ENCODE measurements at places on chromosomes 7 and 10.

- no peak for DNase-seq
These were observed 10.7 kb upstream of the PANK1 start for GRCh38 chr10:89655722-89656121.

GRCh38 chr7:50212016-50212325 lies 92.5 kb upstream of the IKZF1 start:
- no peak for DNase-seq

GRCh38 chr10:120012131-120012400 lies 119.5 kb downstream of the SEC23IP start:
- peak; percentile 87 for DNase-seq

DNA sequence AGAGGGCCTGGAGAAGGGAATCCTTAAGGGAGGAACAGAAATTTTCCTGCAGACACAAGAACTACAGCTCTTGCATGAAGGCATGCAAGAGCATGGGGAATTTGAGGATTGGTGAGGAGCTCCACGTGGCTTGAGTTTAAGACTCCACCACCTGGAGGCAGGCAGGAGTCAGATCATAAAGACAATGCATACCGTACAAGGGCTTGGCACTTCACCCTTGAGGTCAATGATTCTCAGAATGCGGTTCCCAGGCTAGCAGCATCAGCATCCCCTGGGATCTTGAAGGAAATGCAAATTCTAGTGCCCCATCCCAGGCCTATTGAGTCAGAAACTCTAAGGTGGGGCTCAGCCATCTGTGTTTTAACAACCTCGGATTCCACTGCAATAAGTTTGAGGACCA lies 143.8 kb downstream of the C7orf25 start:
- no peak for DNase-seq

GRCh38 chr10:85151506-85151905 lies 823.1 kb downstream of the CCSER2 start:
- DNase-seq: no peak

DNA sequence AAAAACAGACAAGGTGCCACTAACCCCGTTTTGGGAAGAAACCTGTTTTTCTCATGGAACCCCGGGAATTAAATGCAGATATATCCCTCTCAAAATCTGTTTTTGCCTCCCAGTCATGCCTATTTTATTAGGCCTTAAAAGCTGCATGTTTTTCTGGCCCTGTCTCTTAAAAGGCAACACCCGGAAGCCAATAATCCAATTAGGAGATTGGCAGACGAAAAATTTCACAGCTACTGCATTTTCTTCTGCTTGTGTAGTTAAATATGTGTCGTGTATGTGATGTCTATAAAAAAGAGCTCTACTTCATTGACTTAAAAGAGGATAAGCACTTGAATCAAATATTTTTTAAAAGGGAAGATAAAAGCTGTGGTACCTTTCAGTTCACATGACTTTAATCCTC lies 31.9 kb upstream of the OPTN start:
- peak; percentile 87 for DNase-seq

All from brain (organoid and tissue), 16 donors.